ENCODE measurements at places on chromosomes 3 and 15.

DNA sequence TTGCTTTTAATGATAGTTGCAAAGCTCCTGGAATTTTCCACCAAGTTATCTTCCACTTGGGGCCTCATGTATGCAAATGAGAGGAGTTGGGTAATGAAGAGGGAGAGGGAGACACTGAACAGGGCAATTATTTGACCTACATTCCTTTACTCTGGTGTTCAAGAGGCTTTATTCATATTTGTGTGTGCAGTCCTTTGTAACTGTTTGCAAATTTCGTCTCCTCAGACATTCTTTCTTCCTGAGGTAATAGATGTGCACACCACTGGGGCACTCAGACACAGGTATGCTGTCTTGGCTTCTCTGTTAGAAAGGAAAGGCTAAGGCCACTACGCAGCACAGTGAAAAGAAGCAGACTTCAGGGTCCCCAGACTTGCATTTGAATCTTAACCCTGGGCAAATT is 189.7 kb upstream of the IL12A start:
- DNase-seq: no peak

DNA sequence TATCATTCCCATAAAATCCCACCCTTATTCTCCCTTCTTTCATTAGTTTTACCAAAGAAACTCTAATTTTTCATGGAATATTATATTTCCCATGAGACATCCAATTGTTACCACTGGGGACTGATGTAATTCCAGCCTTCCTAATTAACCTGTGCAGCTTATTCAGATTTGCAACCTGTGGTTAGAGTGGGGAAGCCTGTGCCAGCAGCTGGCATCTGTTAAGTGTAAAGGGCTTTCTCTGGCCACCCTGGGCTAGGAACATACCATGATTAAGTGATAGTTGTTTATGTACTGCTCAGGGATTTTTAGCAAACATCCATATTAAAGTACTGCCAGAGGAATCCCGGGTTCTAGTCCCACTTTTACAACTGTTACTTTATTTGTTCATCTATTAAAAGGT is 78.2 kb downstream of the TPRG1 start:
- no peak for DNase-seq

DNA sequence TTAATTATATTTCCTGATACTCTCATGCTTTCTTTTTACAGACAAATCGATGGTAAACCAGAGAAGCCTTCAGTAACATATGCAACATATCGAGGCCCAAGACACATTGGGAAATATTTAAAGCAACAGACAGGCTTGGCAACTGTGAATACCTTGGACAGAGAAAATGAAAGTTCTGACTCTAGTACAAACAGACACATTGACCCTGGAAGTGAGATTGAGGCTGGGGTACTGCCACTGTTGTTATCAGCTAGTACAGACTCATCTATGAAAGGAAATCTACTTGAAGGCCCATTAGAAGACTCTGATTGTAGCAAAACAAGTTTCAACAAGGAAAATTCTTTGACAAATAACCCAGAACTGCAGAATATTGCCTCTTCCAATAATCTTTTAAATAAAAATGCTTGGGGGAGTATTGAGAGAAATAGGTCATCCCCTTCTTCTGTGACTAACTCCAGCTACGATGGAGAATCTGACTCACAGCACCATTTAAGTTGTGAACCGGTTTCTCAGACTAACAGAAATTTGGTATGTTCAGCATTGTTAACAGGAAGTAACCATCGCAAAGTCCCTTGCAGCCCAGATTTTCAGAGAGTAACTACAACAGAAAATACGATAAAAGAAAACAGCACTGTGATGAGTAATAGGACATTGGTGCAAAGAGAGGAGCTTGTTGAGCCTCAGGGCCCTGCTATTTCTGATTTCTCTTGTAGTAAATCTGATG is 50.2 kb downstream of the CRYBG3 start:
- DNase-seq: no peak

GRCh38 chr3:123365450-123366143 is 83.3 kb downstream of the ADCY5 start:
- DNase-seq: no peak

- peak; percentile 10 for DNase-seq
These were observed 23.5 kb upstream of the JMJD7 start for GRCh38 chr15:41804361-41804760.

GRCh38 chr15:95580121-95580520 is 750.4 kb upstream of the NR2F2 start:
- DNase-seq: no peak

GRCh38 chr15:84819291-84819768 is 2.2 kb downstream of the ALPK3 start:
- no peak for DNase-seq

All from esophagus squamous epithelium (tissue), 5 donors.